ENCODE measurements at places on chromosomes 3 and 15. TPM values are rescaled to one million over a fixed set of nuclear protein-coding genes. Genes with fewer than 3 reads are reported as not detected.

GRCh38 chr15:65338366-65338765, 33.9 kb downstream of the RNU5B-1 start:
- no peak for DNase-seq

DNA sequence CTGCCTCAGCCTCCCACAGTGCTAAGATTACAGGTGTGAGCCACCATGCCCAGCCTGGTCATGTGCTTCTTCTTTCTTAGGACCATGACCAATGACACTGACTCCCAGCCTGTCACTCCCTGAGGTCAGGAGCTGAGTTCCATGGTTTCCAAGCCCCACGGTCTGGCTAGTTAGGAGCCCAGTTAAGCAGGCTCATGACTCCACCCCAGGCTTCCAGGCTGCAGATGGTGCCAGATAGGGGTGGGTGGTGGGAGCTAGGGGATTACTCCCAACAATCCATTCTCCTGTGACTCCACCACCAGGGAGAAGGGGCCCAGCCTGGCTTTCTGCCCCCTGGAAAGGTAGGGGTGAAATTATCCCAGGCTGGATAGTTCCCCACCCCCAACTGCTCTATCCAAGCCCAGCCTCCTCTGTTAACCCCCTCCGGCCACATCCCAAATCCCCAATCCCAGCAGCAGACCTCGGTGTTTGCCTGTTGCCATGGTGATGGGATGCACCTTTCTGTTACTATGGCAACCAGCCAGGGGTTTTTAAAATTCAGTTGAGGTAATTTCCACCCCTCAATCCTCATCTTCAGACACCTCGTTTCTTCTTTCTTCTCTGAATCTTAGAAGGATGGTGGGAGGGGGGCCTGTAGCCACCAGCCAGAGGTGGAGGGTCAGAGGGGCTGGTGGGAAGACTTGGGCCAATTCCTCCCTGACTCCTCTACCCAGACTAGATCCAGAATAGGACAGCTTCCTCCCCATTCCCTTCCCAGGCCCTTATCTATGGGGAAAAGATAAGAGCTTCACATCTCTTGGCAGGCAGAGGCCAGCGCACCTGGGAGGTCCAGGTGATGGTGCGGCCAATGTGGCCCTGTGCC, 22.5 kb upstream of the SEMA3F start:
- no peak for DNase-seq

GRCh38 chr3:14630404-14631100, 21.0 kb upstream of the CCDC174 start:
- no peak for DNase-seq

DNA sequence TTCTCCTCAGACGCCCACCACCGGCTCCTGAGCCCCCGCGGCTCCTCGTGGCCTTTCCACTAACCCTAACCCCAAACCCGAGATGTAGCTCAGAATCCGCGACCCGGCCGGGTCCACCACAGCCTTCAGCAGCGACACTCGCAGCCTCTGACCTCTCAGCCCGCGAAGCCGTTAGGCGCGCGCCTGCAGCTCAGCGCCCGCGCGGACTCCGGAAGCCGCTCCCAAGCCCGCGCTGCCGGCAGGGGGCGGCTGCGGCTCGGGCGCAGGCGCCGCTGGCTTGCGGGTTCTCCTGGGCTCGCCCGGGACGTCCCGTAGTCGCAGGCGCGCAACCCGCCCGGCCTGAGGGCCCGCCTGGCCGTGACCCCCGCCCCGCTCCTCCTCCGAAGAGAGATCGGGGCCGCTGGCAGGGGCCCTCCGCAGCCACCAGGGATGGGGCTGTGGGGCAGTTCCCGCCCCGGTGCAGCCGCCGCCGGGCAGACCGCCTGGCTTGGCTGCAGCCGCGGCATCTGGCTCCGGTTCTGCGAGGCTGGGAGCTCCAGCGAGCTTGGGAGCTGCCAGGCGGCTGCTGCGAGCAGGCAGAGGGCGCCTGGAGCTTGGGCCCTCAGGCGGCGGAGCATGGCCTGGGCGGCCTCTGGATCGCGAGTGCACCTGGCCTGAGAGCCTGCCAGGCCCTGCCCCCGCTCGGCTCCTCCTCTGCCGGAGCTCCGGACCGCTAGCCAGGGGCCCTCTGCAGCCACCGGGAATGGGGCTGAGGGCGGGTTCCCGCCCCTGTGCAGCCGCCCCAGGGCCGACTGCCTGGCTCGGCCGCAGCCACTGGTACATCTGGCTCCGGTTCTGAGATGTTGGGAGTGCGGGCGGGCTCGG, 120.7 kb downstream of the LMLN start:
- DNase-seq = peak; percentile 30

The CPNE9 gene
- not detected for total RNA-seq

The RARRES1 gene
- 16.1 TPM for total RNA-seq

Data from omental fat pad (tissue), 4 donors.